ENCODE measurements at places on chromosomes 11 and 22.

GRCh38 chr11:65214212-65214845 lies 32.6 kb downstream of the CAPN1 start:
- no peak for DNase-seq

- no peak for DNase-seq
Measured at GRCh38 chr11:118652681-118653181, 26.7 kb downstream of the TREH start.

DNA sequence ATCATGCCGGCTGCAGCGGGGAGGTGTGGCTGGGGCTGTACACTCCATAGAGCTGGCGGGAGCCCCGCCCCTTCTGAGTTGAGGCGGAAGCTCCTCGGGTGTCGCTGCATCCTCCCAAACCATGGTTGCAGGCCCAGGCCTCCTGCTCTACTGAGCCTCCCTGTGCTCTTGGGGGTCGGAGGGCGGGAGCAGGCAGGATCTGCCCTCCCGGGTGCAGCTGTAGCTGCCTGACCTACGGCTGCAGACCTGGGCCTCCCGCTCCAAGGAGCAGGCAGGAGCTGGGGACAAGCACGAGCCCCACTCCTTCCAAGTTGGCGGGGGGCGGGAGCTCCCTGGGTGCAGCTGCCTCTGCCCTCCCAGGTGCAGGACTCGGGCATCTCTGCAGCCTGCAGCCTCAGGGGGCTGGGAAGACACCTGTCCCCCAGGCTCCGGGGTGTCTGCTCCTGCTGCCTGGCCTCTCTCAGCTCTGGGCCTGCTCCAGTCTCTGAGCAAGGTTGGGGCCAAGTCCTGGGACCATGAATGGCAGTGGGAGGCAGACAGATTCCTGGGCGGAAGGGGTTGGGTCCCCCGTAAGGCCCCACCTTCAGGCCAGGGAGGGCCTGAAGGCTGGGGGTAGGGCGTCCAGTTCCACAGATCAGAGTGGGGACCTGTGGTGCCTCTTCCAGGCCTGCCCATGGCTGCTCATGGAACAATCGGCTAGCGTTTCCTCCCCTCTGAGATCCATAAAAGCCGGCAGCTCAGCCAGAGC lies 46.4 kb upstream of the SC5D start:
- no peak for DNase-seq

DNA sequence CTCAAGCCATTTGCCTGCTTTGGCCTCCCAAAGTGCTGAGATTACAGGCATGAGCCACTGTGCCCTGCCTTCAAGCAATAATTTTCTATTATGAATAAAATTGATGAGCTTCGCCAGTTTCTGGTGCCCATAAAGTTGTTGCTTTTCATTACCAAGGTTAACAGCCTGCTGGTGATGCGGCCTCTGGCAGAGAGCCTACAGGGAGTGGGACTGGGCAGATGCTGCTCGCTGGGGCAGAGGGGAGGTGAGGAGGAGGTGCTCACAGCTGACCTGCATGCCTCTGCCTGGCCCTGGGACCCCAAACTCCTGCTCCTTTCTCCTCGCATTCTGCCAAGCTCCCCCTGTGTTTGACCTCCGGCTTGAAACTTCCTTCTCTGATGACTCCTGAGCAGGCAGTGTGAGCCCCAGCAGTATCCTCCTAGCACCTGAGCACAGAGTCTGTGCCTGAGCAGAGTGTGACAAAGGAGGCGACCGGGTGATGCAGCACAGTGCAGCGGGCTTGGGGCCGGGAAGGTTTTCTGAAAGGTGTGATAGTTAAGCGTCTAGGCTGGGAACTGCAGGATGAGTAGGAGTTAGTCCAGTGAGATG lies 56.1 kb upstream of the B3GAT1 start:
- no peak for DNase-seq

- no peak for DNase-seq
Measured at GRCh38 chr22:27213294-27213693, 555.9 kb downstream of the MIAT start.

- DNase-seq: no peak
Measured at GRCh38 chr22:26527574-26528465, 15.5 kb upstream of the TFIP11 start.

DNA sequence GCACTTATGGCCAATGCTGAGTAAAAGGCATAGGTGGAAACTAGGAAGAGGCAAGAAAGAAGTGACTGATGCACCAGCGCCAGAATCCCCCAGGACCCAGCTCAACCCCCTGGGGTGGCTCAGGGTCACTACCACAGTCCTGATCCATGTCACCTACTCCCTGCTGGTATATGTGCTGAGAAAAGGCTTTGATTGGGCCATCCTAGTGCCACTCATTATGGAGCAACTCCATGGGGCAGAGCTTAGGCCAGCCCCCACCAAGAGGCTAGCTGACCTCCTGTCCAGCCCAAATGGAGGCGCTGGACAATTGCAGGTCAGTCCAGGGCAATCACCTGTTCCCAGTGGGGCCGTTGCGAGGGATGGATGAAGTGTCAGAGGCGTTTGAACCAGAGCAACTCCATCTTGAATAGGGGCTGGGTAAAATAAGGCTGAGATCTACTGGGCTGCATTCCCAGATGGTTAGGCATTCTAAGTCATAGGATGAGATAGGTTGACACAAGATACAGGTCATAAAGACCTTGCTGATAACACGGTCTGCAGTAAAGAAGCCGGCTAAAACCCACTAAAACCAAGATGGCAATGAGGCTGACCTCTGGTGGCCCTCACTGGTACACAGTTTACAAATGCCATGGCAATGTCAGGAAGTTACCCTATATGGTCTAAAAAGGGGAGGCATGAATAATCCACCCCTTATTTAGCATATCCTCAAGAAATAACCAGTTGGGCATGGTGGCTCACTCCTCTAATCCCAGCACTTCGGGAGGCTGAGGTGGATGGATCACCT lies 20.6 kb upstream of the DAGLA start:
- no peak for DNase-seq

DNA sequence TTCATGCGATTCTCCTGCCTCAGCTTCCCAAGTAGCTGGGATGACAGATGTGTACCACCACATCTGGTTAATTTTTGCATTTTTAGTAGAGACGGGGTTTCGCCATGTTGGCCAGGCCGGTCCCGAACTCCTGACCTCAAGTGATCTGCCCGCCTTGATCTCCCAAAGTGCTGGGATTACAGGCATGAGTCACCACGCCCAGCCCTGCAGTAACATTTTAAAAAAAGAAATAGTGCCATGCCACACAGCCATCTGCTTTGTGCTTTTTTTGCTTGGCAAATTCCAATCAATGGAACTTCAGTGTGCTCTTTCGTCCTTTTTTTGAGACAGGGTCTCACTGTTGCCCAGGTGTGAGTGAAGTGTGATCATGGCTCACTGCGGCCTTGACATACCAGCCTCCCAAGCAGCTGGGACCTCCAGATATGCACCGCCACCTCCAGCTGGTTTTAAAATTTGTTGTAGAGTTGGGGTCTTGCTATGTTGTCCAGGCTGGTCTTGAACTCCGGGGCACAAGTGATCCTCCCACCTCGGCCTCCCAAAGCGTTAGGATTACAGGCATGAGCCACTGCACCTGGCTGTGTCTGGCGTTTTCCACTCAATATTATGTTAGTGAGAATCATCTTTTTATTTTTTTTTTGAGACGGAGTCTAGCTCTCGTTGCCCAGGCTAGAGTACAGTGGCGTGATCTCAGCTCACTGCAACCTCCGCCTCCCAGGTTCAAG lies 1.8 kb upstream of the CHADL start:
- no peak for DNase-seq

GRCh38 chr22:48661984-48662383 lies 1165.7 kb downstream of the BRD1 start:
- DNase-seq: no peak

DNA sequence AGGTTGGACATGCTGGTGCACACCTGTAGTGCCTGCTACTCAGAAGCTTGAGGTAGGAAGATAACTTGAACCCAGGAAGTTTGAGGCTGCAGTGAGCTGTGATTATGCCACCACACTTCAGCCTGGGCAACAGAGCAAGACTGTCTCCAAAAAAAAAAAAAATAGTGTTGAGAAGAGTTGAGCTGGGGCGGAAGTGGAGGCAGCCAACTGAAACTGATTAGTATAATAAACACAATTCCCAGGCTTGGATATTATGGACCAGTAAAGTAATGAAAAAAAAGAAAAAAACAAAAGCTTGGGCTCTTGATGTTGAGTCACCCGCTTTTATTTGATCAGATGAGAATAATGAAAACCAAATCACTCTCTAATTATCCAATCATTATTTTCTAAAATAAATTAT lies 21.0 kb downstream of the LDLRAD3 start:
- DNase-seq: no peak

- DNase-seq: no peak
Measured at GRCh38 chr11:68863553-68864265, 22.0 kb upstream of the CPT1A start.

GRCh38 chr11:102868339-102868738 lies 6.4 kb downstream of the MMP12 start:
- no peak for DNase-seq

Measured in germinal center (tissue), 1 donor.